CD4-positive, alpha-beta T cell (primary cell): ENCODE measurements at places on chromosomes 7 and 10.

- peak; percentile 9 for DNase-seq
Measured at GRCh38 chr7:115183431-115184057, 261.6 kb downstream of the MDFIC start.

GRCh38 chr7:431658-432111 is 88.0 kb downstream of the PDGFA start:
- no peak for DNase-seq

- no peak for DNase-seq
Measured at GRCh38 chr7:106563466-106564150, 97.3 kb downstream of the CCDC71L start.

- DNase-seq: no peak
Measured at GRCh38 chr7:24517166-24517565, 56.1 kb upstream of the PALS2 start.

GRCh38 chr7:122984021-122984420 is 11.5 kb downstream of the TAS2R16 start:
- no peak for DNase-seq

DNA sequence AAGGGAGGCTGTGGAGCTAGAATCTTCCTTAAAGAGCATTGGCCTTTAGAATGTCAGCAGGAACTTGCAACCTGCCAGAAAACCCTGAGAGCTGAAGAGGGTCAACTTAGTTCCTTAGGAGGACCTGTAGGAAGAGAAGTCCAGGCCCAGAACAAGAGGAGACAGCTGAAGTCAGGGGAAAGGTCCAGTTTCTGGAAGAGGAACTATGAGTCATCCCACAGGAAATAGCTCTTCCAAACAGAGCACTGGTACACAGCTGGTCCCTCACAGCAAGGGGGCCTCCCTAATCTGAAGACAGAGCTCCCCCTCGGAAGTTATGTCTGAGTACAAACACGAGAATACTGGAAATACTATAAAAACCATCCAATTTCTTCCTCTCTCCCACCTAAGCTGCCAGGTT is 98.9 kb downstream of the HERPUD2 start:
- DNase-seq: no peak

- no peak for DNase-seq
Measured at GRCh38 chr7:137577184-137577583, 233.7 kb upstream of the PTN start.

DNA sequence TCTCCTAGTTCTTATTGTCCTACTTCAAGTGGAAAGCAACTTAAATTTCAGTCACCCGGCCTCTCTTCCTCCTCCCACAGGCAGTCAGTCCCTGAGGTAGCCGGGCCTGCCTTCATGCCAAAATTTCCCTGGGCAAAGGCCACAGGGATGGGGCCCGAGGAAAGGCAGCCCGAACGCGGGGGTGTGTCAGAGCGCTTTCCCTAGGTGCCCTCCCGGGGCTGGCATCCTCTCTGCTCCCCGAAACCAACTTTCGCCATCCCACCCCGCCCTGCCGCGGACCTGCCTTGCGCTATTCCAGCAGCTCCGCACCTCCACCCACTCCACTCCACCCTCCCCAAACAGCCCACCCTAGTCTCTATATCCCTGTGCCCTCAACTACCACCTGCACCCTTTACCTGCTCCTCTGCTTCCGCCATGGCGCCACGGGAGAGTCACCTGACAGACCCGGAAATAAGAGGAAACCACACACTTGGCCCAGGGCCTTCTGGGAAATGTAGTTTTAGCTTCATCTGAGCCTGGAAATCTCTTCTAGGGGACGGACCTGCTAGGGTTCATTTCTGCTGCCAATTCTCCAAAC is at the start of gene VPS41:
VPS41 (minus strand) TSS at position 433 of the 577 bp plus-strand sequence; CDS start at position 416, 17 bp downstream.
- DNase-seq: peak; percentile 79

DNA sequence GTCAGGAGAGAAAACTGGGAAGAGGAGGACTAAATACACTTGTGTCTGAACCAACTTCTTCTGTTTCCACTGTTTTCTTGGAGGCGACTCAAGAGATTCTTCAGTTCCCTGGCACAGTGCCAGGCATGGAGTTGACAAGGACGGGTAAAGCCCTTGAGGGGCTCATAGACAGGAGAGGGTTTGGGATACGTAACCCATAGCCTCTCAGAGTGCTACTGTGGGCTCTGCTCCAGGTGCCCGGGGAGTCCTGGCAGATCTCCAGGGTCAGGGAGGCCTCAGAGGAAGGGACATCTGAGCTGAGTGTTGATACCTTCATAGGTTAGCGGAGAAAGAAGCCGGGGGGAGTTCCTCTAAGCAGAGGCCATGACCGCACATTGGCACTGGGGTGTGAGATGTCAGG is 42.0 kb downstream of the GALNT17 start:
- no peak for DNase-seq

- DNase-seq: no peak
Measured at GRCh38 chr10:56231436-56231835, 129.6 kb downstream of the ZWINT start.

DNA sequence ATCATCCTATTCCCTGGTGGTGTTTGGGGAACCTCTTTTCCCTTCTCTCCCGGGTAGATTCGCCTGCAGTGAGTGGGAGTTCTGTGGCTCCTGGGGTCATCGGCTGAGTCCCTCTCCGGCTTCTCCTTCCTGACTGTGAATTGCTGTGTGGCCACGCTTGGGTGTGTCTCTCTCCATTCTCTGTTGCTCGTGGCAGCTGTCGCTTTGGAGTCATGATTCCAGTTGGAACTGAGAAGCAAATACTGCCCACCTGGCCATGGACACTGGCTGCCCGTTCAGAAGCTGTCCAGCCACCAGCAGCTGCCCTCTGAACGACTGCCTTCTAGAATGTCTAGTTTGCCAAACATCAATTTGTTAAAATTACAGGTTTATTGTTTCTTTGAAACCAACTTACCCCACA is 23.1 kb upstream of the PITRM1 start:
- DNase-seq: no peak

DNA sequence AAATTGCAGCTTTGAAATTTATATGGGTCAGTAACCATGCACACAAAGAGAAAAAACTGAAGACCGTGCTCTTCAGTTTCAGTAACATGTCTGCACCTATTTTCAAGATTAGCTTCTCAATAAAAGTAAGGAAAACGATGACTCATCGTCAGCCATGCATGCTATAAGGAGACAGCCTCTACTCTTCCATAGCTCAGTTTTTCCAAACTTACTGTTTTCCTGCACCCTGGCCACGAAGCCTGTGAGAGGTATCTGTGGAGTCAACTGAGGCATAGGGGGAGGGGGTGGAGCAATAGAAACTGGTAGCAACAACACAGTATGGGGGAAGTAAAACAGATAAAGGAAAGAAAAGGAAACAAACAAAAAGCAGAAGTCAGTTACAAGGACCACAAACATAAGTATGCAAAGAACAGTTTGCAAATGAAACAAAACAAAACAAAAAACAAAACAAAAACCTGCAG is 58.0 kb downstream of the PDSS1 start:
- DNase-seq: no peak

GRCh38 chr7:33971106-33971505 is 65.8 kb downstream of the BMPER start:
- DNase-seq: no peak

DNA sequence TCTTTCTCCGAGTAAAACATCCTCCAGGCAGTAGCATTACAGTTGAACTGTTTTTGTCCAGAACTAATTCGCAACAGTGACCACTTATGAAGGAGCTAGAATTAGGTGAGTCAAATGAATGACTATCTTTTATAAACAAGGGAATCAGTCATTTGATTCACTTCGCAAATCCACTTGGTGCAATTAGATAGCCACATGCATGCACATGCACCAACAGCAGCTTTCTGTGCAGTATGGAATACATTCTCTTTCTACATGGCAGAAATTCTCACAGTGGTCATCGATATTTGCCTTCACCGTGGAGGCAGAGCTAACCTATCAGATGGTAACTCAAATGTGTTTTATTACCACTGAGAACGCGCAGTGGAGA is 118.8 kb downstream of the CDK6 start:
- no peak for DNase-seq

DNA sequence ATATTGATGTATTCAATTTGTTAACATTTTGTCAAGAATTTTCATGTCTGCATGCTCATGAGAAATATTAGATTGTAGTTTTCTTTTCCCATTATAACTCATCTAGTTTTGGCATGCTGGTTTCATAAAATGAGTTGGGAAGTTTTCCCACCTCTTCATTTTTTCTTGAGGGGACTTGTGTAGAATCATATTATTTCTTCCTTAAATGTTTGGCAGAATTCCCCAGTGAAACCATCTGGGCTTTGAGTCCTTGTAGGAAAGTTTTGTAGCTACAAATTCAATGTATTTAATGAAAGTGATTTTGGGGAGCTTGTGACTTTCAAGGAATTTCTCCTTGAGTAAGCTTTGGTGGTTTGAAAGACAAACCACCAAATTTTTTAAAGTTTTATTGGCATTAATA is 173.2 kb downstream of the PHTF2 start:
- DNase-seq: no peak

GRCh38 chr10:127081851-127082345 is 114.5 kb downstream of the INSYN2A start:
- no peak for DNase-seq

DNA sequence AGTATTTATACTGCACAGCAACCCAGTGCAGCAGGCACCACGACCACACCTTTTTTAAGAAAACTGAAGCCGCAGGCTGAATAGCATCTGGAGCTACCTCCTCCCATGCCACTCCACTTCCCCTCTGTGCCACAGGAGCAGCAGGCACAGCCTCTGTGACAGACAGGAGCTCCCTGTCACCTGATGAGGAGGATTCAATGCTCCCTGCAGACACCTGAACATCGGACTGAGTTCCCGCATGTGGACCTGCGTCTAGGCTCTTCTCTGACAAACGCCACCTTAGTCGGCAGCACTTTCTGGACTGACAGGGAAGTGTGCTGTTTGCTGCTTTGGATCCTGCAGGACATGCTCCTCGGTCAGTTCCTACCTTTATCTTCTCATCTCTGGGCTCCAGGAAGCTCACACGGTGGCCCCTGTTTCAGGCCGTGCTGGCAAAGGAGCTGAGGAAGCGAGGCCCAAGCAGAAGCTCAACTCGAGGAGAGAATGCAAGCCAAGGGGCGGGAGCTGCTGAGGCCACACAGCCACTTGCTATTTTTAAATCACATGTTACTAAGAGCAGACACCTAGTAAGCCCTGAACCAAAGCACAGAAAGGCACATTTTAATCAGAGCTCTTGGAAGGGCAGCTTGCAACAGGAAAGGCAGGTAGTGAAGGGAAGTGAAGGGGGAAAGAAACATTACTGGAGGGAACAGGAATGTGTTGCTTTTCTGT is 56.6 kb downstream of the VOPP1 start:
- no peak for DNase-seq

GRCh38 chr10:117726596-117727295 is 184.2 kb downstream of the EMX2 start:
- no peak for DNase-seq

DNA sequence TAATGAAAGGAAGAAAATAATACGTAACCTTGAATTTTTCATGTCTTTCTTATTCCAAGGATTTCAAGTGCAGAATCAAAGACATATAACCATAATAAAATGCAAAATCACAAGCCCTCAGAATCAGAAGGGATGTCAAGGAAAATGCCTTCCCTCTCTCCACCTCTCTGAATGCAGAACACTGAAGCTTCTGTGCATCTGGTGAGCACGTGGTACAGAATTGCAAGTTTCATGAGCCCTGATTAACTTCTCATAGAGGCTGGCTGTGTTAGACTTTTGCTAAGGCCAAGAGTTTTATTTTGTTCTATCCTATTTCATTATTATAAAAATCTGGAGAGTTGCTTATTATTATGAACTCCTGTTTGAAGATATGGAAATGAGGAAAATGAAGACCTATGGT is 533.7 kb upstream of the POM121L12 start:
- no peak for DNase-seq

GRCh38 chr10:43316988-43317387 is 50.1 kb upstream of the RASGEF1A start:
- DNase-seq: no peak

DNA sequence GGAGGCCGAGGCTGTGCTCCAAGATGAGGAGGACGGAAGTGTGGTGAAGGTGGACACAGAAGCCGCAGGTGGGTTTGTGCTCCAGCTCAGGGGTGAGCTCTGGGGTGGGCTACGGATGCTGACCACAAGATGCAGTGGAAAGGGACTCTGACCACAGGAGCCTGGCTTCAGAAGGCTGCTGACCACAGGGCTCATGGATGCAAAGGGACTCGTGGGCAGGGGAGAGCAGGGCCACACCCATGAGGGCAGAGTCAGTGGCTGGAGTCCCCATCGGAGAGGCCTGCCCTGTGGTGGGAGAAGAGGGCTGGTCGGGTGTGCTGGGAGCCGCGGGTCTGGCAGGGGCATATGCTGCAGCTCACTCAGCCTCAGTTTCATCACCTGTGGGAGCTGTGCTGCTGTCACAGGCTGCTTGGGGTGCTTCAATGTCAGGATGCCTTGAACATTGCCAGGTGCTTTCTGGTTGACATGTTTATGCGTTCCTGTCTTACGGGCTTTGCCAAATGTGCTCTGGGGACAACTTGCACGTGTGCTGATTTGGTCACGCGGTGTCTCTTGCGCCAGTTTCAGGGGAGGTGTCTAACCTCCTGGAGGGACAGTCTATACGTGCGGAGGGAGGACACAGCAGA is 13.7 kb downstream of the SCART1 start:
- no peak for DNase-seq

DNA sequence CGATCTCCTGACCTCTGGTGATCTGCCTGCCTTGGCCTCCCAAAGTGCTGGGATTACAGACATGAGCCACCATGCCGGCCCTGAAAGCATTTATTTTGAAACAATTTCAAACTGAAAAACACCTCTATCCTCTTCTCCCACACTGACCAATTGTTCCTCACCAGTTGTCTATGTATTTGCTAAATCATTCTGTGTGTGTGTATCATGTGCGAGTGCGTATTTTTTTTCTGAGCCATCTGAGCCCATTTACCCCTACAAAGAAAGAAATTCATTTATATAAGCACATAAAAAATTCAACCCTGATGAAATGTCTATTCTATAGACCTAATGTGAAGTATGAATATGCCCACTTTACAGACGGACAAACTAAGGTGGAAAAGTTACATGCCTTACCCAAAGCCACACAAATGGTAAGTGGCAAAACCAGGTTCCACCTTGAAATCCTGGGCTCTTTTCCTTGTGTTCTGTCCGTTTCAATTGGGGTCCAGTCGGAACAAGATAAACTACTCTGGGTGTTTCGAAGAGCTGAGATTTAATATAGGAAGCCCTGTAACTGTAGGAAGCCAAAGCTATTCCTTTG is 46.8 kb downstream of the RBM17 start:
- no peak for DNase-seq

DNA sequence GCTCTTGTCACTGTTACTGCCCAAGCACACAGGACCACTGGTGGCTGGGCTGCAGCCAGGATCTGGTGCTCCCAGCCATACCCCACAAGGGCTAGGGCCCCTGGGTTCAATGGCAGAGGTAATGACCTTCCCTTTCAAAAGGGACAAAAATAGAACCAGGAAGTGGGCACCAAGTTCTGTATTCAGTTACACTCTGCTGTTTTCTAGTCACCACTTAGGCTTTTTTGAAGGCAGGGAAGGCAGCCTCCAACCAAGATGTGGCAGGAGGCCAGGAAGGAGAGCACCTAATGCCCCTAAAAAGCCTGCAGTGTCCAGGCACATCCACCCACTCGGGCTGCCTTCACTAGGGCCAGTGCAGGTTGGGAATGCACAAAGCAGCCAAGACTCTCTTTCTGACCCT is 47.8 kb downstream of the NOD1 start:
- DNase-seq: no peak

GRCh38 chr10:128606055-128606454 is 479.8 kb upstream of the MKI67 start:
- DNase-seq: no peak

- no peak for DNase-seq
Measured at GRCh38 chr7:142364551-142364950, 106.7 kb upstream of the PRSS58 start.

GRCh38 chr7:94294471-94295131 is 100.1 kb upstream of the COL1A2 start:
- no peak for DNase-seq

GRCh38 chr10:125871338-125871737 is 9.8 kb downstream of the DHX32 start:
- no peak for DNase-seq
